ENCODE measurements at places on chromosomes 5 and 9.

- DNase-seq: no peak
Measured at GRCh38 chr5:72010430-72010829, 96.8 kb upstream of the MAP1B start.

- DNase-seq: no peak
Measured at GRCh38 chr5:142779163-142779840, 9.1 kb downstream of the ARHGAP26 start.

- DNase-seq: peak; percentile 91
Measured at GRCh38 chr5:177607452-177608192, 7.7 kb downstream of the B4GALT7 start.

DNA sequence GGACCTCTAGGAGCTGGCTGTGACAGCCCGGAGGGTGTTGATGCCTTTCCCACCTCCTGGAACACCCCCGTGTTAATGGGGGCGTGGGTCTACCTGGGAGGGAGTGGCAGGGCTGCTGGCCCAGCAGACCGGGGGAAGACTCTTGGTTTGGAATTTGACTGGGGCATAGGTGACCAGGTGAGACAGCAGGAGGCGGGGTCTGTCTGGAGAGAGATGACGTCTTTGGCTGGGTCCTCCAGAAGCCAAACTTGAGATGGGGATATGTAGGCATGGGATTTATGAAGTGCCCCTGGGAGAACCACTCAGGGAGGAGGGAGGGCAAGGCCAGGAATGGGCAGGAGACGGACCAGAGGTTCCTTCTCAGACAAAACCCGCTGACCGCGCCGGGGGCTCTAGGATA is 42.6 kb downstream of the NEK6 start:
- DNase-seq: no peak

DNA sequence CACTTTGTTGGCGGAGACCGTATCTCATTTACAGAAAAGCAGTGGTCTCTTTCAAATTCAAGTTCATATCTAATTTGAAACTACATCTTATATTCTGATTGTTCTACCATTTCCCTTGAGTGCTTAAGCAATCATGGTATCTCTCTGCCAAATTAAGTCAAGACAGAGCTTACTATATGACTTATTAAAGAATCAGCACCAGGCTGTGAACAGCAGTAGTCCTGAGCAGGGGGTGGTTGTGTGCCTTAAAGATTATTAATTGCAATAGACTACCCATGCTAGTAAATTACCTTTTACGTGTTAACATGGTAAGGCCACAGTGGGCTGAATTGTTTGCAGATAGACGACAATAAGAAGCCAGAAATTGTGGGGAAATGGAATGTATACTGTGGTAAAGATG is 21.5 kb downstream of the SNCAIP start:
- no peak for DNase-seq

DNA sequence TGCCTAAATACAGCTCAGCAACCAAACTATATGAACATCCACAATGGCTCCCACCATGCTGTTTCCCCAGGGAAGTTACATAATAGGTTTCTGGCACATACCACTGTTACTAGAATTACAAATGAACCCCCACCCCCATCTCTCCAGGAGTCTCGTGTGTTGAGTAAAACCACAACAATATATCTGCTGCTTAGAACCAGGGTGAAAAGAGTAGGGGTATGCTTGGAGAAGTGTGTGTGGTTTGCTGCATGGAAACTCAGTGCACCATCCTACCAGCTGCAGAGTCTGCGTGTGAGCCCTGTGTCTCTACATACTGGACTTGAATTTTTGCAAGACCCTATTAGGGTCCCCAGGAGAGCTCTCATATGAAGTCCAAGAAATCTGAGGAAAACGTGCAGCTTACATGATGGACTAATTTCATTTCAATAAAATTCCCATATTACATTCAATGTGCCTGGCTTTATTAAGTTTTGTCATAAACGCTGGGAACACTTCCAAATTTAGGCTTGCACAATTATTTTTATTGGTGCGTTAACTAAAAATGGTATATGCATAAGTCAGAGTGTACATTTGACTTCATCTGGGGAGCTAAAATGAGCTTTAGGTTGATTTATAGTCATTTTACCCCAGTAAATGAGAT is 104.5 kb upstream of the NFIB start:
- DNase-seq: no peak

- no peak for DNase-seq
Measured at GRCh38 chr5:159762921-159763320, 153.4 kb upstream of the ADRA1B start.

- DNase-seq: peak; percentile 79
Measured at GRCh38 chr9:14692470-14693250, 572 bp downstream of the ZDHHC21 start.

GRCh38 chr9:103364753-103365152 is 369.6 kb downstream of the CYLC2 start:
- no peak for DNase-seq

GRCh38 chr9:128123451-128124080 is 4.0 kb downstream of the PTGES2 start:
- no peak for DNase-seq

GRCh38 chr5:43569236-43569746 is 12.4 kb upstream of the PAIP1 start:
- no peak for DNase-seq

DNA sequence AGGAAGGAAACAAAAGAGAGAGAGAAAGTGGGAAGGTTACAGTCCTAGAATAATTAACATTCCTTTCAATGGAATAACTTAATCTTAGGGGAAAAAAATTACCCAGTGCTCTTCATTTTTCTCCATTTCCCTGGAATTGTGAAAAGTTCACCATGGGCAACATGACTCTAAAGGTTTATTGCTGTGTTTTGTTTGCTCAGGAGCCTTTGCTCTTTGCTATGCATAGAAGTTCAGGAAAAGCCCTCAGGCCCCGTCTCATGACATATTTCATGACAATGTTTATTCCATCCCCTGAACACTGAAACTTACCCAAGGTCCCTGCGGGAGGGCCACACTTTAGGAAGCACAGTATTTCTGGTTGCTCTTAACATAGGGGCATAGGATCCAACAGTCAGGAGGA is 9.8 kb upstream of the CTSL start:
- DNase-seq: no peak

DNA sequence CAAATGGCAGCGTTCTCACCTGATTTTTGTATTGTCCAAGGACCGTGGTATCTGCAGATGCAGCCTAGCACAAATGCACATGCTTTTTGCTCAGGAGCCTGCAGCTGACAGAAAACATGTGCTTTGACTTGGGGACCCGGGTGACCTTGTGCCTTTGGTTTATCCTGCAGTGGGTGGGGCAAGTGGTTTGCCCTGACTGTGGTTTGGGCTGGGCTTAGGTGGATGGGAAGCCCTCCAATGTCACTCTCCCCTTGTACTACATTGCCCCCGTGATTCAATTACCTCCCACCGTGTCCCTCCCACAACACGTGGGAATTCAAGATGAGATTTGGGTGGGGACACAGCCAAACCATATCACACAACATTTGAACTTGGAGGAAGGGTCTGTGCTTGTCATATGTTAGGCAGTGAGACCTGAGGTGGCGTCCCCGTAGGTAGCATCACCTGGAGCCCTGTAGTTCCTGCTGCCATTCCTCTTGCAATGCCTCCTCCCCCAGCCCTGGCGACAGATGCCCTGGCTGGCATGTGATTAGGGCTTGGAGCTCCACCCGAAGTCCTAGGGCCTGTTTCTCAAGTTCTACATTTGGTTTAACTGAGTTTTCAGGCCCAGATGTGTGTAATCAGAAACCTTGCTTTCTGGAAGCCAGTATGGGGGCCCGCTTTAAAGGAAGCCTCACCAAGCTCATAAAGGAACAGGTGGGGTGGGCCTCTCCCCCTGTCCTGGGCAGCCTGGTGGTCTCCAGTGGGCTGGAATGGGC is 2.1 kb downstream of the ANKRD33B start:
- DNase-seq: no peak

GRCh38 chr5:33299621-33300208 is 141.1 kb upstream of the TARS1 start:
- peak; percentile 12 for DNase-seq

DNA sequence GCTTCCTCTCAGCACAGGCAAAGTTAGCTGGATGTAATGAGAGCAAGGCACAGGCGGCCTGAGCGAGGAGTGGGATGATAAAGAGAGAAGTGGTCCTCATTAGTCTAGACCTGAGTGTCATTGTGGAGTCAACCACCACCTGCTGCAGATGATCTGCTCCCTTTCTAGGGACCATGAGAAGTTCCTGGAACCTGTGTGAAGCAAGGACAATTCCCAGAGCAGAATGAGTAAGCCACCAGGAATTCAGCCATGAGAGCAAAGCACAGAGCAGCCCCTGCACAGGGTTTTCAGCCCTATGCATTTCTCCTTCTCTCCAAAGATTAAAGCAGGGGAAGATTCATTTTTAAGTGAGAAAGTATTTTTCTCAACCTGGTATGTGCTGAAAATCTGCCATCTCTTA is 146.8 kb upstream of the SPEF2 start:
- no peak for DNase-seq

- DNase-seq: no peak
Measured at GRCh38 chr9:136960212-136960937, 8.3 kb downstream of the LCN12 start.

DNA sequence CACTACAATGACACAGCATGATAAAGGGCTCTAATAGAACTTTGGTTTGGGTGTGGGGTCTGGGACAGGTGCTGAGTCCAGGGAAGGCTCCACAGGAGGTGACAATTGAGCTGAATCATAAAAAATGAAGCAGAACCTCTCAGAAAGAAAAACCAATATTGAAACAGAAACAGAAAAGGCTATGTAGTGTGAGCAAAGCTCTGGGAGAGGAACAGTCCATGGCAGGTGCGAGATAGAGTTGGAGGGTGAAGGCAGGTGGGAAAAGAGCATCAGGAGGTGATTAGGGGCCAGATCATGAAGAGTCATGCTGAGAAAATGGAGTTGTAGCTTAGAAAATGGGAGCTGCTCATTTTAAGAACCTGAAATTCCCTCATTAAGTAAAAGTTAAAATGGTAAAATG is 164.9 kb downstream of the KCTD16 start:
- peak; percentile 95 for DNase-seq

DNA sequence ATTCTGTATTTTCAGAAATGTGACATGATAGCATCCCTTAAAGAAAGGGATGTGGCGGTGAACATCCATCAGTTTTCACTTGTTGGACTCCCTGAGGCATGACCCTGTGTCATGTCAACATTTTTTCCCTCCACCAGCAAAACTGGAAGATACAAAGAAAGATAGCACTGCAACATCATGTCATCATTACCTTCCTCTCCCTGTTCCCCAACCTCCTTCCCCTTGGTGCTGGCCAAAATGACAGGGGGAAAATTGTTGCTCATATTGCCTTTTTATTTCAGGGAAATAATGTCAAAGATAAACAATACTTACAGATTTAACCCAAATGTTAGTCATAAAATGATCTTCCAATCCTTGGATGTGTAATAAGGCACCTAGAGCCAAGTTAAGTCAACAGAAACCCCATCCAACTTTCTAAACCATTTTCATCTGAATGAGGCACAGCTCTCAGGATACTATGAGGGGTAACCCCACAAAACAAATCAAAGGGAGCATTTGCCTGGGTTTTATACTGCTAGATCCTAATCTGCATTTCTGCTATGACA is 644.3 kb downstream of the ACTL7B start:
- no peak for DNase-seq

DNA sequence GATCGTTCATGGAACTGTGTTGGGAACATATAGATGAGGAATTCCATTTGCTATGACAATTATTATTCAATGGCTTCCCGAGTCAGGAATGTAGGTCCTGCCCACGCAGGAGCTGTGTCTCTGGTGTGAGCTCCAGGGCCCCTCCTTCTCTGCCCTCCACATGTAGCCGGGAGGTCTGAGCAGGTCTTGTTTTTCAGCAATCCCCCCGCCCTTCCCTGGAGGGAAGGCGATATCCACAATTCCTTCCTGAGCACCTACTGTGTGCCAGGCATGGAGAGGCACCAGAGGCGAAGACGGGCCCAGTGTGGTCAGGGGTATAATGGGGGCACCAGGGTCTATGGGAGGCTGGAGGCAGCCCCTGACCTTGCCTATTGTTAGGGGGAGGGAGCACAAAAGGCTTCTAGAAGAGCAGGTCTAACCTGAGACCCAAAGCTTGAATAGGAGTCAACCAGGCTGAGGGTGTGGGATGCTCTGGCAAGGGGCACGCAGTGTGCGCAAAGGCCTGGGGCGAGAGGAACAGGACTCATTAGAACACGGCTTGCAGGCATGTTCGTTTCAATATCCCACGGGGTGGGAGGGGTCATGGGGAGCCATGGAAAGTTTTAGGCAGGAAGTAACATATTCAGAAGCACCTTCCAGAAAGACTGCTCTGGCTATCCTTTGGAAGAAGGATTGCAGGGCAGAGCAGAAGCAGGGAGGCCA is 154.9 kb downstream of the C9orf50 start:
- DNase-seq: no peak

Data from NCI-H146 (cell line).